Fibroblast of villous mesenchyme (primary cell): ENCODE measurements at places on chromosomes 13 and 19. TPM values are rescaled to one million over a fixed set of nuclear protein-coding genes. Genes with fewer than 3 reads are reported as not detected.

The USE1 gene
- total RNA-seq: 18.1 and 23.8 TPM in 2 replicates

- DNase-seq: no peak
Measured at GRCh38 chr13:39496506-39496905, 106.5 kb downstream of the LHFPL6 start.

The NLRP5 gene
- not detected in 2 replicates for total RNA-seq

The LRP3 gene
- total RNA-seq: 11.2 and 14.8 TPM in 2 replicates

- no peak for DNase-seq
Measured at GRCh38 chr13:75869981-75870380, 233.9 kb downstream of the LMO7 start.

The ZNF813 gene
- total RNA-seq: 1.9 and 3.0 TPM in 2 replicates

DNA sequence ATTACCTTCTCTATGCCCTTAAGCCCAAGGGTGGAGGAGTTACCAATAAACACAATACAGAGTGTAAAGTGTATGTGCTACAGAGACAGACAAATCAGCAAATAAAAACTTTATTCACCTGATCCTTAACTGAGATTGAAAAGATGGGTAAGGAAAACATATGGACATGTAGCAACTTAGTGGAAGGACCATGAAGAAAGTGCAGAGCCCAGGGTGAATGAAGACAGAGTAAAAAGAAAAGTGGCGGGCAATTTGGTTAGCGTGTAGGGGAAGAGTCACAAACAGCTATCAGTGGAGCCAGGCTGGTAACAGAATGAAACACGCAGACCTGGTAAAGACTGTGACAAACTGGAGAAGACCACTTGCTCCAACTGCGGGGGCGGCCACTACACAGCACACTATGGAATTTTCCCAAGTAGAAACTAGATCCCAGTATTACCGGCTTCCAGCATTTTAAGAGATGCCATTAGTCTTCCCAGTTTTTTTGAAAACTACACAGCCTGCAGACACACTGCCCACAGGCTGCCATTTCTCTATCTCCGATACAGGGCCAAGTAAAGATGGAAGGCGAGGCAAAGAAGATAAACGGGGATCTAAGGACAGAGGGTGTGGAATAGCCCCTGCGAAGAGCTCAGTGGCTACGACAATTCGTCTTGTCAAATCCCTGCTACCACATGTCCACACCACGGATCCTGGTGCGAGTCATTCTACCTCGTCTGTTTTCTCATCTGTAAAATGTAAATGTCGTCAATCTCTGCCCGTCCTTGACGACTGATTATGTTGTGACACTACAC, 1.2 kb downstream of the UQCRFS1 start:
- peak; percentile 1 for DNase-seq
